ENCODE measurements at places on chromosomes 2 and 18.

GRCh38 chr2:220509096-220509757, 881.8 kb downstream of the SLC4A3 start:
- DNase-seq, result no peak

DNA sequence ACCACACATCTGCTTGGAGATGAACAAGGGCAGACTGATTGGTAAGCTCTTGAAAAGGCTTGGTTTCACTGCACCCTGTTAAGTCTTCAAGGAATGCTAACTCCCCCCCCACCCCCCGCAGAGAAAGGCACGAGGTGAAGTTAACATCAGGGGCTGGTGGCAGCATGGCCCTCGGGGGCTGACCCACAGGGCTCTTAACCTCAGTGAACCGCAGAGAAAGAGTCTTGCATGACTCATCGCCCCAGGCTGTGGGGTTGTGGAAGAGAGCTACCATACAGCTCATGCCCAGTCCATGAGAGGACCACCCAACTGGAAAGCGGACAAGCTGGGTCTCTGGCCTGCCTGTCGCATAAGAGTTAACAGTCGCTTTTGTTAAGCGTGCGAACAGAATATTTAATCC, 10.6 kb upstream of the CEP68 start:
- DNase-seq, result no peak

DNA sequence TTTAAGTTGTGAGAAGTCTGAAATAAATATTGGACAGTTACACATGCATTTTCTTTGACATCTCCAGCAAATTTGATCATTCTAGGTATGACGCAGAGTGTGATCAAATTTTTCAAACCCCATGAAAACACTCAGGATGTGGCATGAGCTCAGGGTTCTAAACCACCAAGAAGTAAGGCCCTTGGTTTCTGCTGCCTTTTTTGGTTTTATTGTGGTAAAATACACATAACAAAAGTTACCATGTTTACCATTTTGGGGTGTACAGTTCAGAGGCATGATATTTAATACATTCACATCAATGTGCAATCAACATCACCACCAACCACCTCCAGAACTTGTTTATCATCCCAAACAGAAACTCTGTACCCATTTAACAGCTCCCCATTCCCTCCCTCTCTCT, 64.3 kb upstream of the TTN start:
- DNase-seq, result no peak

DNA sequence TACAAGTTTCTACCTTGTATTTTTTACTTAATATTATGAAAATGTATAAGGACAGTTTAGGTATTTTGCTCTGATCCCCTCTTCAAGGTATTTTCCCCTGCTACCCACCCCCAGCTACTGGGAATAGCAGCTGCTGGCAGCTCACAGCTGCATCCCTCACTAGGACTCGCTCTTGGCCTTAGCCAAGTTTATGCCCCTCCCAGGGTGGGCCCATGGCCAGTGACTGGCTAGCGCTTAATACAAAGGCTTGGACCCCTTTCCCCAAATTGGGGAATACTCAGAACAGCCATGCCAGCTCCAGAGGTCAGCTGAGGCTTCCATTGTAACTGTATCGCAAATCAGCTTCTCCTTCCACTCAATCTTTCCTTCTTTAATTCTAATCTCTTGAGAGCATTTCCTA, 131.3 kb downstream of the GFPT1 start:
- no peak for DNase-seq

GRCh38 chr2:232518844-232519243, 1.3 kb upstream of the PRSS56 start:
- no peak for DNase-seq

- DNase-seq, result no peak
Observed at GRCh38 chr18:61019338-61020301, 313.6 kb upstream of the CDH20 start.

Data from D721Med (cell line).